Suprapubic skin (tissue), 4 donors: ENCODE measurements at places on chromosomes 1 and 21. TPM values are rescaled to one million over a fixed set of nuclear protein-coding genes. Genes with fewer than 3 reads are reported as not detected.

DNA sequence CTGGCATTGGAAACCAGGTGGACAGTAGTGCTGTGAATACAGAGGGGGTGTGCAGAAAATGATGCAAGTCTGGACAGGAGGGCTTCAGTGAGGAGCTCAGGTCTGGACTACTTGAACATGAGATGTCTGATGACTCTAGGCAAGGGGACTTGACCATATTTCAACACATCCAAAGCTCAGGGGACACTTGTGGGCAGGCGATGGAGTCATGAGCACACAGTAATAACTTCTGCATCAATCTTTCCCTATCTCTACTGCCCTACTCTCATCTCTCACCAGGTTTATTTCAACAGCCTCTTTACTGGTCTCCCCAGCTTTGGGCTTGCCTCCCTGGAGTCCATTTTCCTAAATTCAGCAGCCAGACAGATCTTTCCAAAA is 21.9 kb downstream of the FMO2 start:
- peaks cover 7% of the 10 kb centered on the region for H3K4me1 ChIP-seq
- no peak overlapping the region for H3K27ac ChIP-seq
- H3K4me3 ChIP-seq, result no peak overlapping the region
- DNase-seq, result no peak

DNA sequence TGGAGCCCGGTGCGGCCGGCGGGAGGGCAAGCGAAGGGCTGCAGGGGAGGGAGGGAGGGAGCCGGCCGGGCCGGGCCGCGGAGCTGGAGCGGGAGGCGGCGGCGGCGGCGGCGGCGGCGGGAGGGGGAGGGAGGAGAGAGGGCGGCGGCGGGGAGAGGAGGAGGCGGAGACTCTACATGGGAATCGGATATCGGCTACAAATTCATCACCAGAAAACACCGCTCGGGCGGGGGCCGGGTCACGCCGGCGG is at the start of gene AKT3:
Gene AKT3, minus strand, starts transcription at position 42 of the 250 bp plus-strand sequence. CDS start 7,073 bp downstream, outside the sequence.
- peak within 1 kb of the TSS; percentile 98 for H3K27ac ChIP-seq
- no peaks in the 10 kb centered on the region for H3K36me3 ChIP-seq
- H3K4me3 ChIP-seq, result peak within 1 kb of the TSS; percentile 92
- peak; percentile 89 for DNase-seq
- H3K27me3 ChIP-seq, result peaks cover 20% of the 10 kb centered on the region
- H3K4me1 ChIP-seq, result peaks cover 24% of the 10 kb centered on the region

DNA sequence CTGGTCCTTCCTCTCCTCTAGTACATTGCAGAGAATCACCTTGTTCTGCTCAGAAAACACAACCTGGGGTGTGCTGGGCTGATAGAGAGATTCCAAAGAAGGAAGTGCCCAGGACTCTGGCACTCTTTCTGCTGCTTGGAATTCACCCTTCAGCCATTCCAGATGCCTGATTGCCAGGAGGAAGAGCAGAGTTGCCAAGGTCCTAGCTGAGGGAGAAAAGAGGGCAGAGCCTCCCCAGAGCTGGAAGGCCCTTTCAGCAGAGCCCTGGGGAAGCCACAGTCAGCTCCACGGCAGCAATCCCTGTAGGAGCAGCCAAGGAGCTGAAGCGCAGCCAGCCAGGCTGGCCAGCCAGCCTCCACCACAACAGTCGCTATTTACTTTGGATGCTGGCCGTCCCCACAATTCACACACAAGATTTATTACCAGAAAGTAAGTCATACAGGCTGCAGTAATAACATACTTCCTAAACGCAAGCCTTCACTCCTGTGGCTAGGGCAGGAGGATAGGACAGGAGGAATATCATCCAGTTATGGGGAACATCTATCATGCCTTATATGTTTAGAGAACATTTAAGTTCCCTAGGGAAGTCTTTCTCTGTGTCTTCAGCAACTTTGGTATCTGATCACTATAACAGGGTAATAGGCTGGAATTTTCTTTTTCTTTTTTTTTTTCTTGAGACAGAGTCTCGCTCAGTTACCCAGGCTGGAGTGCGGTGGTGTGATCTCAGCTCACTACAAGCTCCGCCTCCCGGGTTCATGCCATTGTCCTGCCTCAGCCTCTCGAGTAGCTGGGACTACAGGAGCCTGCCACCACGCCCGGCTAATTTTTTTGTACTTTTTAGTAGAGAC is 36.6 kb upstream of the SLC44A3 start:
- peaks cover 9% of the 10 kb centered on the region for H3K4me1 ChIP-seq
- peak; percentile 80 for DNase-seq
- H3K4me3 ChIP-seq, result no peak overlapping the region
- no peaks in the 10 kb centered on the region for H3K27me3 ChIP-seq
- peak overlapping the region; percentile 66 for H3K27ac ChIP-seq

DNA sequence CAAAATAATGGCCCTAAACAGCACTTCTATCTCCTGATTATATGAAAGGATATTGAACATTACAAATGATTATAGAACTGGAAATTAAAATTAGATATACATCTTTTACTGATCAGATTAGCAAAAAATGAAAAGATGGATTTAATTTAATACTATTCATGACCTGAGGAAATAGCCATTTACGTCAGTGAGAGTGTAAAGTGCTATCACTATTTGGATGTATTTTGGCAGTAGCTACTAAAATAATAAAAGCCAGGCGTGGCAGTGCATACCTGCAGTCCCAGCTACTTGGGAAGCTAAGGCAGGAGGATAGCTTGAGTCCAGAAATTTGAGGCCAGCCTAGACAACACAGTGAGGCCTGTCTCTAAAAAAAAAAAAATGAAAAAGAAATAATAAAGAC is 5.3 kb downstream of the C4BPB start:
- no peaks in the 10 kb centered on the region for H3K27me3 ChIP-seq
- no peak for DNase-seq
- H3K4me1 ChIP-seq, result no peaks in the 10 kb centered on the region
- no peak overlapping the region for H3K4me3 ChIP-seq
- no peaks in the 10 kb centered on the region for H3K36me3 ChIP-seq

DNA sequence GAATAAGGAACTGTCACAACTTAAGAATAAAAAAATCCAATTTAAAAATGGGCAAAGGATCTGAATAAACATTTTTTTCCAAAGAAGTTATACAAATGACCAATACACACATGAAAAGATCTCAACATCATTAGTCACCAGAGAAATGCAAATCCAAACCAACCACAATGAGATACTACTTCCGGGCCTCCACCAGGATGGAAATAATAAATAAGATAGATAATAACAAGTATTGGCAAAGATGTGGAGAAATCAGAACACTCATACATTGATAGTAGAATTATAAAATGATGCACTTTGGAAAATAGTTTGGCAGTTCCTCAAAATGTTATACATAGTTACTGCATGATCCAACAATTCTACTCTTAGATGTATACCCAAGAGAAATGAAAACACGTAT is 18.7 kb downstream of the ZSWIM5 start:
- H3K27me3 ChIP-seq, result no peaks in the 10 kb centered on the region
- no peak for DNase-seq
- H3K36me3 ChIP-seq, result no peaks in the 10 kb centered on the region
- no peak overlapping the region for H3K27ac ChIP-seq
- no peaks in the 10 kb centered on the region for H3K4me1 ChIP-seq

The LDLRAD2 gene
- not detected for total RNA-seq

The C8A gene
- total RNA-seq, result not detected

The PRAMEF20 gene
- total RNA-seq, result not detected
